Cerebellar nuclear complex (tissue), 1 donor: ENCODE measurements at places on chromosomes 2 and 18.

DNA sequence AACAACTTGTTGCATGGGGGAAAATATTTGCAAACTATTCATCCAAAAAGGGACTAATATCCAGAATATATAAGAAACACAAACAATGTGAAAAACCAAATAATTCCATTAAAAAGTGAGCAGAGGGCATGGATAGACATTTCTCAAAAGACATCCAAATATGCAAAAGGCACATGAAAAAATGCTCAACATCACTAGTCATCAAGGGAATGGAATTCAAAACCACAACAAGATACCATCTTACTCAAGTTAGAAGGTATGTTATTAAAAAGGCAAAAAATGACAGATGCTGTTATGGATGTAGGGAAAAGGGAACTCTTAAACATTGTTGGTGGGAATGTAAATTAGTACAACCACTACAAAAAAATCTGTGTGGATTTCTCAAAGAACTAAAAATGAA is 396.5 kb downstream of the CCDC85A start:
- no peak for DNase-seq

DNA sequence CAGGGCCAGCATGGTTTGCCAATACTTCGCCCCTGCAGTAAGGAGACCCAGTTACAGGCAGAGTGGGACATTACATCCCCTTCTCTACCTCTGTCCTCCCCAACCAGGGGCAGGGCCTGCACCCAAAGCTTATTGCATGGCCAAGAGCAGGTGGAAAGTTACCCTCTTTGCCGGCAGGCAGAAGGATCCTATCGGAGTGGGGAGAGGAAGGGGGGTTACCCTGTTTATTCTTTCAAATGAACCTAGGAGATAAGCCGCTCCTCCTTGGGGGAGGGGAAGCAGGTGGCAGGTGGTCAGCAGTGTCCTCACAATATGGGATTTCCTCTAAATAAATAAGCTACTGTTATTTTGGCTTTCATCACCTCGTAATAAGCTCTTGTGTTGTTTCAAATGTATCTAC is 53.9 kb downstream of the SPATS2L start:
- DNase-seq, result no peak

GRCh38 chr2:30732876-30733275 is 74.4 kb downstream of the CAPN13 start:
- DNase-seq, result no peak

DNA sequence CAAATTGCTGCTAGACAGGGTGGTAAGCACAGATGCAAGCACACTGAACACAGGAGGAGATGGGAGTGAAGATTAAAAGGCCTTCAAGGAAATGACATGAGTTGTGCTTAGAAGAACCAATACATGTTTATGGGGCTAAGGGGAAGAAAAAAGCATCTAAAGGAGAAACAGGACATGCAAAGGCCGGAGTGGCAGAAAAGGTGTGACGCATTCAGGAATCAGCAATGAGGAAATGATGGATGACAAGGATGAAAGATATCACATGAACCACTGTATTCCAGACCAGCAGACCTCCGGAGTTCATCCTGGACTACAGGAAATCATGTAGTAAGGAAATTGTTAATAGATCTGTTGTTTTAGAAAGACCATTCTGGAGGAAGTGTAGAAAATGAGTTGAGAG is 42.8 kb downstream of the PPP4R1 start:
- DNase-seq, result no peak

DNA sequence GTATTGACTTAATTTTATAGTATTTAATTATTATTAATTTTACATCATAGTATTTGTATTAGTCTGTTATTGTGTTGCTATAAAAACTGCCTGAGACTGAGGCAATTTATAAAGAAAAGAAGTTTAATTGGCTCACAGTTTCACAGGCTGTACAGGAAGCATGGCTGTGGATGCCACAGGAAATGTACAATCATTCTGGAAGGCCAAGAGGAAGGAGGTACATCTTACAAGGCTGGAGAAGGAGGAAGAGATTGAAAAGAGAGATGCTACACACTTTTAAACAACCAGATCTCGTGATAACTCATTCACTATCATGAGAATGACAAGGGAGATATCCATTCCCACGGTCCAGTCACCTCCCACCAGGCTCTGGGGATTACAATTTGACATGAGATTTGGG is 2019.4 kb upstream of the PIK3C3 start:
- no peak for DNase-seq

DNA sequence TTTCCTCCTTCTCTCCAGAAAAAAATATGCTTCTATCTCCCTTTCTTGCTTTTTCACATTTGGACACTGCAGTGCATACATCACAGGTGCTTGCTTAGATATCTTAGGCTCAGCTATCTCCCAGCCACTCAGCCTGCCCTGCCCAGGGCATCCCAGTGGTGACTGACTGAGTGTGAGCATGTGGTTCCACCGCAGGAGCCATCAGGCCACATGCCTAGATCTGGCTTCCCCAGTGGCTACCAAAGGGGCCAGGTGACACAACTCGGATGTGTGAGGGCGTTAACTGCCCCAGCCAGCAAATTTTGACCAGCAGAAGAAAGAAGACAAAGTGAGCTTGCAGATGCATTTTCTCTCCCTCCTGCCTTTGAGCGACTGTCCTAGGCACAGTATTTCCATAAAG is 25.5 kb downstream of the SP5 start:
- no peak for DNase-seq

DNA sequence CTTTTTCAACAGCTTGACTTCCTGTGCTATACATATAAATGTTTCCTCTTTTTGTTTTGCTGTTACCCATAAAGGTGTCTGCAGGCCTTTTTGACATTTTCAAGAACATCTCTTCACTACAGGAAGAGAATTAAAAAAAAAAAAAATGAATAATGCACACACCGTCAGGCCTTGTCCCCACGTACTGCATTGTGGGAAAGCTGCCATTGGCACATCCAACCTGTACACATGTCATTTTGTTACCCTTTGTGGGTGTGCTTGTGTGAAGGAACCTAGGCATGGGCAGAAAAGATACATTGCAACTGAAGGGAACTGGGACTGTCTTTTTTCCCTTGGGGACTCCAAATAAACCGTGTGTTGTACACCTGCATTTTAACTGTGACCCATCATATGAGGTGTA is 16.8 kb upstream of the TMEM37 start:
- DNase-seq, result no peak

DNA sequence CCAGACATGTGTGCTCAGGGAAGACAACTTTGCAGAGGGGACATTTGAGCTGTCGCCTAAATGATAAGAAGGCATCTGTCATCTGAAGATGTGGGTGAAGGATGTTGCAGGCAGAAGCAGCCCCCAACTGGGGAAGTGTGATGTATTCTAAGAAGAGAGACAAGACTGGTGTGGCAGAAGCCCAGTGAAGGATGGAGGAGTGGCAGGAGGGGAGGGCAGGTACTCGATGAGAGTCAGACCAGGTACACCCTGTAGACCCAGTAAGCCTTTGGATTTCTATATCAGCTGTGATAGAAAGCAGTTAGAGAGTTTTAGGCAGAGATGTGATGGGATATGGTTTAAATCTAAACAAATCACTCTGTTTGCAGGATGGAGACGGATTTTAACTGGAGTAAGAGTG is 19.2 kb downstream of the SLC14A2 start:
- DNase-seq, result no peak
